ENCODE measurements at places on chromosomes 2 and 18.

- DNase-seq: no peak
Observed at GRCh38 chr2:158650646-158651357, 144.3 kb upstream of the DAPL1 start.

- no peak for DNase-seq
Observed at GRCh38 chr2:45433363-45433762, 177.7 kb downstream of the SRBD1 start.

DNA sequence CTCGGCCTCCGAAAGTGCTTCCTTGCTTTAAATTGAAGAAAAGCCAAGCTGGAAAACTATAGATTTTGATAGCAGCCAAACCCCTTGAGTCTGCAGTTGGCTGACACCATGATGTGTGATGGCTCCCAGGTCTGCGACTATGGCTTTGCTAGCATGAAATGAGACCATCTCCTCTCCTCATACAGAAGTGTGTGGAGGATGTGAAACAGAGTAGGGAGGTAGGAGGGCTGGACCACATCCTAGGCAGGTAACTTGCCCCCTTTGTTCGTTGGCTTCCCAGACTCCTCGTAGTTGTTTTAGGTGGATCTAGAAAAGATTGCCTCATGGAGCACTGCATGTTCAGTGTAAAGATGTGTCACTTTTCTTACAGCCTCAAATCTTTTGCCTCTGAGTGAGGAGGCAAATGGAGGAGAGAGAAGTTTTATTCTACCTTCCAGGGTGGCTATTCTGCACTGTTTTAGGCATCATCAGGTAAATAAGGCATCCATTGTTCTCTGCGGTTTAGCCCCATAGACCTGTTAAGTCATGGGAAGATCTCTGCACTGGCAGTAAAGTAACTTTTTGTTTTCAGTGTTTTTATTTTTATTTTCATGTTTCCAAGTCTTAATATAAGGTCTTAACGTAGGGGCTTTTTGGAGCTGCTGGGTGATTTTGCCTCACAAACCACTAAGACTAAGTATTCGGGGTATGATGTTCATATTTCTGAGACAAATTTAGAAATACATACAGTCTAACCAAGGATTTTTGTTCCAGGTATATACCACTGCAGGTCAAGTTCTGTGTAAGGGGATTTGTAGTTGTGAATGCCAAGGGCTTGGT lies 40.1 kb downstream of the MGAT5 start:
- no peak for DNase-seq

GRCh38 chr18:58009166-58009565 lies 34.9 kb upstream of the NEDD4L start:
- no peak for DNase-seq

DNA sequence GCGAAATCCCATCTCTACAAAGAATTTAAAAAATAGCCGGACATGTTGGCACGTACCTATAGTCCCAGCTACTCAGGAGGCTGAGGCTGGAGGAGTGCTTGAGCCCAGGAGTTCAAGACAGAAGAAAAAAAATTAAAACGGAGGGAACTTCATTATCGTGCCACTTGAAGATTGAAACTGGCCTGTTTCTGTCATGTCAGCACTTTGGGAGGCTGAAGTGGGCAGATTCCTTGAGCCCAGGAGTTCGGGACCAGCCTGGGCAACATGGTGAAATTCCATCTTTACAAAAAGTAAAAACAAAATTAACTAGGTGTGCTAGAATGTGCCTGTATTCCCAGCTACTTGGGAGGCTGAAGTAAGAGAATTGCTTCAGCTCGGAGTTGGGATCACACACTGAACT lies 3.0 kb upstream of the TEX44 start:
- no peak for DNase-seq

GRCh38 chr2:187453078-187453641 lies 5.1 kb upstream of the CALCRL start:
- DNase-seq: no peak

DNA sequence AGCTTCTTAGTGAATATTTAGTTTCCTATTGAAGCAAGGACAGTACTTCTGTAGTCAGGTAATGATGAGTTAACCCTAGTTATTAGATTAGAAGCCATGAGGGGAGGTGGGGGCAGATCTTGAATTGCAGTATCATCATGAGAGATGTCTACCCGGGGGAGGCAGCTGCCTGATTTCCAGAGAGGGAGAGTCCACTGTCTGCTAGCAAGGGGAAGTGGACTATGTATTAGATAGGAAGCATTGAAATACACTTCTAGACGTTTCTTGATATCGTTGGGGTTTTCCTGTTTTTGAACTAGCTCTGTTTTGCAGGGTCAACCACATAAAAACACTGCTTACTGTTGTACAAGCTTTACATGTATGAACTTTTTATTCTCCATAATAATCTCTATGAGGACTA lies 38.8 kb downstream of the APLF start:
- DNase-seq: no peak

GRCh38 chr2:226020176-226020575 lies 620.7 kb downstream of the NYAP2 start:
- no peak for DNase-seq

DNA sequence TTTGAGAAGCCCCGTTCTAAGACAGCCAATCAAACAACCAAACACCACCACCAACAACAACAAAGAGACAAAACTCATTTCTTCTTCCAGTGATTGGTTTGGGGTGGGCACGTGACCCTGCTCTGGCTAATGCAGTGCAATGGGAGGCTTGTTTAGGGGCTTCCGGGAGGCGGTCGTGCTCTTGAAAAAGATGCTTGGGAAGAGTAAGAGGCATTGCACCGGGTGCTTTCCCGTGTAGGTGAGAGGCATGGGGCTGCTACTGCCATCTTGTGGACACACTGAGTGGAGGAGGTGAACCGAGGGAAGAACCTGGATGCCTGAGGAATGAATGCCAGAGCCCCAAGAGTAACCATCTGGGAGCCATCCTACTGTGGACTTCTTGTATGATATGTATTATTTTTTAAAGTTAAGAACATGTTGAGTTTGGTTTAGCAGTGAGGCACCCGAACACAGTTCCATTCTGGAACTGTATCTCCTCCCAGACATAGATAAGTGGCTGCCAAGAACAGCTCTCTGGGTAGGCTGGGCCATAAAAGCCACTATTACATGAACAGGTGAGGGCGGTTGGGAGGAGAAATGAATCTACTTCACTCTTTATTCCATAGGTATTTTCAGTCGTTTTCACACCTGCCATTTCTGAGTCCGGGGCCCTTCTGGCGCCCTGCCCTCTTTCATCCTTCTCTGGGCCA lies 19.1 kb upstream of the ARHGAP25 start:
- no peak for DNase-seq

DNA sequence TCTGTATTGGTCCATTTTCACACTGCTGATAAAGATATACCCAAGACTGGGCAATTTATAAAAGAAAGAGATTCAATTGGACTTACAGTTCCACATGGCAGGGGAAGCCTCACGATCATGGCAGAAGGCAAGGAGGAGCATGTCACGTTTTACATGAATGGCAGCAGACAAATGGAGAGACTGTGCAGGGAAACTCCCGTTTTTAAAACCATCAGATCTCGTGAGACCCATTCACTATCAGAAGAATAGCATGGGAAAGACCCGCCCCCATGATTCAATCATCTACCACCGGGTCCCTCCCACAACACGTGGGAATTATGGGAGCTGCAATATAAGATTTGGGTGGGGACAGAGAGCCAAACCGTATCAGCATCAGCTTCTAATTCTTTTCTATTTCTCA lies 217.0 kb downstream of the ANAPC1 start:
- no peak for DNase-seq

DNA sequence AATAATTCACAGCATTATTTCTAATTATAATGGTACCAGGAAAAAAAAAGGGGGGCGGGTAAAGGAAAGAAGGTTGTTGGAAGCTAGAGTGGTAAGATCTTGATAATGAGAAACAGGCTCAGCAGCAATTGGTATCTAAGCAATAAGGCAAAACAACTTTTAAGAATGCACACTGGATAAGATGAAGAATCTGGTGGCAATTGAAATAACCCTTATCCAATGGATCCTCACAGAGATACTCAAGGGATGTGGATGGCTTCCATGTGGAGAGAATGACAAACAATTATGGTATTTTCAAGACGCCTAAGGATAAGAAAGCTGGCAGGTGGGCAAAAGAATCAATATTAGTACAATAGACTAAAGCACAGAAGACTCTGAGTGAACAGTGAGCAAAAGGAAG lies 153.6 kb downstream of the UPP2 start:
- DNase-seq: no peak

DNA sequence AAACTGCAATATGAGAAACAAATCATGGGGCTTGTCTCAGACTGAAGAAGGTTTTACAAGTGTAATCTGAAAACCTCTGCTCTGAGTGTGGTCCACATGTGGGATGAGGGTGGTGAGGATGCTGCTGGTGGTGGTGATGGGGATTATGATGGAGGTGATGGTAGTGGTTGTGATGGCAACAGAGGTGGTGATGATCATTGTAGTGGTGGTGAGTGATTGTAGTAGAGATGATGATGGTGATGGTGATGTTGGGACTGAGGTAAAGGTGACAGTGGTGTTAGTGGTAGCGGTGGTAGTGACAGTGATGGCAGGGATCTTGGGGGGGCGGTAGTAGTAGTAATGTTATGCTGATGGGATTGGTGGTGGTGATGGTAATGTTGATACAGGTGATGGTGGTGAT lies 217.8 kb downstream of the ANAPC1 start:
- DNase-seq: no peak

- DNase-seq: no peak
Observed at GRCh38 chr2:110971811-110972210, 148.9 kb upstream of the BCL2L11 start.

DNA sequence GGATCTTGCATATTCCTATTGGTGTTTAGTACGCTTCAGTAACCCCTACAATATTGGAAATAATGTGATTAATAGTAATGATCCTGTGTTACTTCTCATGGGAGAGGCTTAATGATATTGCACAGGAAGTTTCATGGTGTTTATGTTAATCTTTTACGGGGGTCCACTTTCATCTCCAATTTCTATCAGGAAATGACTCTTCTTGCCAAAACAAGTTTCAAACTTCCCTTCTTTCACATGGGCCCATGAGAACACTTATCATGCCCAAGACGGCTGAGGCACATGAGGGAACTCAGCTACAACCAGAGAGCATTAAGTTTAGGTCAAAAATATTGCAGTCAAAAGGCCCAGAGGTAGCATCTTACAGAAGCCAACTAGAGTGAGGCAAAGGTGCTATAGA lies 7.6 kb downstream of the ERBB4 start:
- no peak for DNase-seq

GRCh38 chr2:141828761-141829160 lies 302.1 kb downstream of the LRP1B start:
- no peak for DNase-seq

GRCh38 chr2:158777077-158777476 lies 18.0 kb upstream of the DAPL1 start:
- no peak for DNase-seq

- no peak for DNase-seq
Observed at GRCh38 chr18:63454497-63454896, 22.3 kb upstream of the SERPINB5 start.

- DNase-seq: no peak
Observed at GRCh38 chr2:207599636-207600035, 25.6 kb downstream of the METTL21A start.

DNA sequence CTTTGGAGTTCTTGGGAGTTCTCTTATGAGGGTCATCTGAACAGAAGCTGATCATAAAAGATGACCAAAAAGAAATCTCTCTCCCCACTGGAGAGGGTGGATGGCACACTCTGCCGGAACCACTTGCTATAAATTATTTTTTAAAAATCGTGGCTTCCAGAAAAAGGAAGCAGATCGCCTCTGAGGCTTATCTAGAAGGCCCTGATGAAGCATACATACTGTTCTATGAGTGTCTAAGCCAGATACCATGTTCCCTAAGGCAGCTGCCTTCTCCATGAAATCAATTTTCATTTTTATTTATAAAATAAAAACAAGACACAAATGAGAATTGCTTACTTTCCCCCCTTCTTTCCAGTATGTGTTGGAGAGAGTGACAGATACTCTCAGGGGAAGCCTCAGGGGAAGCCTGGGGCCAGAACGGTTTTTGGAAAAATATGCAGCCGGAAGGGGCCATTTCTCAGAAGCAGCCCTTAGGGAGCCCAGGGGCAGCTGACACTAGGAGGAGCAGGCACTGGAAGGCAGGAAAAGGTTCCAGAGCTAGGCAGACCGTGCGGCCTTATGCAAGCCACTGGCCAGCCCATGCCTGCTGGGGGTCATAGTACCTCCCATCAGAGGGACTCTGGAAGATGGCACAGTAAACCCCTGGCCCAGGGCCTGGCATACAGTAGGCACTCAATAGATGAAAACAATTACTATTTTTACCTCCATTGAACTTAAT lies 130.6 kb downstream of the CABLES1 start:
- DNase-seq: no peak

GRCh38 chr2:164967781-164968228 lies 12.5 kb upstream of the SLC38A11 start:
- DNase-seq: no peak

- DNase-seq: no peak
Observed at GRCh38 chr2:220273082-220273481, 645.7 kb downstream of the SLC4A3 start.

DNA sequence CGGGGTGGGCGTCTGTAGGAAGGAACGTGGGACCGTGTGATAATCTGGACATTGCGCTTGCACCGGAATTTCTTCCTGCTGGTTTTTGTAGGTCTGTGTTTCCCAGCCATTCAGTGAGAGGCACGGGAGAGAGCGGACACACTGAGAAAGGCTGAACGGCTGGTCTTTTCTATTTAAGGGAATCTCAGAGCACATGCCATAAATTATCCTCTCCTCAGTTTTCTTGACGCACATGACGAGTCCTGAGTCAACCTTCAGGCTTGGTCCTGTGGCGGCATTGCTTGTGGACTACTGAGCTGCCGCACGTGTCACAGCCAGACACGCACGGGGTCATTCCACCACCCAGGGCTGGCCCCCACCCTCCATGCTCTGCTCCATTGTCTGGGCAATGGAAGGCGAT lies 519.3 kb upstream of the ID2 start:
- no peak for DNase-seq

- no peak for DNase-seq
Observed at GRCh38 chr2:33013684-33014110, 66.9 kb downstream of the LTBP1 start.

GRCh38 chr2:9538000-9538507 lies 17.6 kb downstream of the ADAM17 start:
- no peak for DNase-seq

DNA sequence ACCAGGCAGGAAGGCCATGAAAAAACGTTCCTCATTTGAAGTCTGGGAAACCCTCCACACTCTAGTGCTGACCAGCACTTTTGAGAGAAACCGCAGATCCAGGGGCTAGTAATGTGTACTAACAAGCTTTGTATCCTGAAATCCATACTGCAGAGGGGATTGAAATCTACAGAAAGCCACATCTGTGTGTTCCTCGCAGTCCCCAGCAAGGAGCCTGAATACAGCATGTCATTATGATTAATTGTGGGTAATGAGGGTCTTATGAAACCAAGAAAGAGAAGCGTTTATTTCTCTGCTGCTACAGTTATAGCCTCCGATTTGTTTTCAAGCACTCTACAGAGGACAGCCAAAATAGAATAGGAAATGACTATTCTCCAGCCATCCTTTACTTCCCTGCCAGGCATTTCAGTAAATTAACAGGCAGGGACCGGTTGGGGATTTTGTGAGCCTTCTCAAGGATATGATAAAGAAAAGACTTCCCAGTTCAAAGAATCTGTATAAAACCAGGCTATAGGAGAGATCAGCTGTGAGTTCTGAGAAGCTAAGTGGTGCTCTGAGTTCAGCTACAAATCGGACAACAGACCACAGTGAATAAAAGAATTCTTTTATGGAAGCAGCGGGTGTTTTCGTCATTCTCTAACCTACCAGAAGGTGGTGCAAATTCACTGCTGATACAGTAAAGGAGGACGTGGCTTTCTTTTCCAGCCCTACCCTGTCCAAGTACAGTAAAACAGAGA lies 133.4 kb downstream of the INSIG2 start:
- no peak for DNase-seq

- no peak for DNase-seq
Observed at GRCh38 chr2:120797421-120798221, 62.0 kb downstream of the GLI2 start.
